ENCODE measurements at places on chromosomes 3 and 15.

DNA sequence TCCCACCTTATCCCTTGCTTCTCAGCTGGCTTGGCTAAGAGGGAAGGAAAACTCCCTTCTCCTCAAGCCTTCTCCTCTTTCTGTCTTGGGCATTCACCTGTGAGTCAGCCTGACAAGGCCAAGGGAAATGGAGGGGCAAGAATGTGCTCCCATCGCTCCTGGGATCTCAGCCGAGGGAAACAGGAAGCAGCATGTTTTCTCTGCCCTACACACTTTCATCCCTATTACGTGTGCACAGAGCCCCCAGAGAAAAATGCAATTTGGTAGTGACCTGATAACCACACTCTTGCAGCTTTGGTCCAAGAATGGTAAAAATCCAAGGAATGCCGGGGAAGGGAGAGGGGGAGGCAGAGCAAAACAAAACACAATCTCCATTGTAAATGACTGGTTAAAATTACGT lies 32.9 kb upstream of the MTMR10 start:
- no peak for DNase-seq

- no peak for DNase-seq
Observed at GRCh38 chr3:123093696-123094095, 26.9 kb downstream of the PDIA5 start.

DNA sequence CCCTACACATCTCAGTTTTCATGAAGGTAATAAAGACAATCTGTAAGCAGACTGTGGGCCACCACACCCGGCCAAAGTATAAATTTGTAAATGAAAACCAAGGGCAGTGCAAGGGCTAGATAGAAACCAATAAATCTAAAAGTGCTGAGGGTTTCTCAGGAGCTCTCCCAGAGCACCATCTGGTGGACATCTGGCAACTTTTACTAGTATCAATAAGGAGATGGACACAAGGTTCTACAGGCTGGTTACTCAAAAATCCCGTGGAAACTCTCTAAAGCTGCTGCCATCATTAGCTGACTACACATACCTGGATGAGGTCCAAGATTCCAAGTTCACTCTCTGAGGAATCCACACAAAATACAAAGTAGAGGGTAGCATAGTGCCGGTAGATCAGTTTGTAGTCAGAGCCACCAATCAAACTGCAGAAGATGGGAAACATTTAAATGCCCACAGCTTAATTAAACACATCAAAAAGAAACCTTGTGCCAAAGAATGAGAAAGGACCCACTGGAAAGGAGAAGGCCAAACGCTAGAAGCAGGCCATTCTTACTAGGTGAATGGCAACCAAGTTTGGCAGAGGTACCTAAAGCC lies 5.5 kb downstream of the AP3S2 start:
- peak; percentile 3 for DNase-seq

DNA sequence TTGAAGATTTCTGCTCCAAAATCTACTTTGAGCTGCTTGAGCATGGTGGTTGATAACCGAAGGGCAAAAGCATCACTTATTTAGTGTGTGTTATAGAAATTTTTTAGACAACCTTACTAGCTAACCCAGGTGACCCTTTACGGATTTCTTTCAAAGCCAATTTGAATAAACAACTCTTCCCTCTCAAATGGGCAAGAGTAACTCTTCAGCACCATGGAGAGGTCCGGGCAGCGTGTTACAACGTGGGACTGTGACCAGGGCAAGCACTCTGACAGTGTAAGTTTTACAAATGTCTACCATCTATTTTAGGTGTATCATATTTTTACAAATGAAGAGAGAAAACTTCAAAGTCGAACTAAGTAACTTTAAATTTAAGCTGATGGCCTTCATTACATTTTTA lies 471.8 kb downstream of the MFSD1 start:
- DNase-seq, result no peak

- no peak for DNase-seq
Observed at GRCh38 chr3:187997490-187997889, 156.5 kb upstream of the LPP start.

DNA sequence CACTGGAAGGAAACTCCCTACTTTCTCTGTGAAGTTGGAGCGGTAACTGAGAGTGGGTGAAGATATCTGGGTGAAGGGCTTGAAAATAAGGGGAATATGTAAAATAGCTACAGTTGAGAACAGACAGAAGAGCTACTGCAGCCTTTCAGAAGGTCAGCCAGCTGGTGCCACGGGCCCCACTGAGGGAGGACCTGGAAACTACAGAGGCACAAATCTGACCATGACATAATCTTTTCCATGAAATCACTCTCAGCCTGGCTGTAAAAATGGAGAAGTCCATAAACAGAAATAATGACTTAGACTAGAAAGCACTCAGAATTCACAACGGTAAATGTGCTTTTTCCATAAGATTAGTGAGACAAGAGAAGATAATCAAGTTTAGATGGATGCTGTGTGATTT lies 46.4 kb downstream of the ST3GAL6 start:
- no peak for DNase-seq

DNA sequence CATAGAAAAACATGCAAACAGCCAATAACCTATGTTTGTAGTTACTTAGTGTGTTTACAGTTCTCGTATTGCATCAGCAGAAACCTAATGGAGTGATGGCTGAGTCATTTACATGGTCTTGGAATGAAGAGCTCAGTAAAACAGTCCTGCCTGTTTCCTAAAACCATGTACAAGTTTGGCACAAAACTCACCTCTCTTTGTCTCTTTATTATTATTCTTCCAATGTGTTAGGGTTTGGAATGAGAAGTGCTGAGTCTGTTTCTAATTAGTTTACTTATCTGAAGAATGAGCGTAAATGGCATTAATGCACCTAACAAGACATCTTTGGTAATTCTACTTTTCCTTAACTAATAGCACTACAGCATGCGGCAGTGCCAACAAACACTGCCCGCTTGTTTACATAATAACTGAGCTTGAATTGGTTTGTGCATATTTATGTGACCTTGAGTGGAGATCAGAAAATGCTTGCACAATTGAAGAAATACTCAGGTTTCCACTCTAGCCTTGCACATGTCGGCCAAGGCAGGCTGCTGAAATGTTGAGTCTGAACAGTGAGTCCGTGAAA lies 385.4 kb upstream of the SEMA6D start:
- DNase-seq, result peak; percentile 44

DNA sequence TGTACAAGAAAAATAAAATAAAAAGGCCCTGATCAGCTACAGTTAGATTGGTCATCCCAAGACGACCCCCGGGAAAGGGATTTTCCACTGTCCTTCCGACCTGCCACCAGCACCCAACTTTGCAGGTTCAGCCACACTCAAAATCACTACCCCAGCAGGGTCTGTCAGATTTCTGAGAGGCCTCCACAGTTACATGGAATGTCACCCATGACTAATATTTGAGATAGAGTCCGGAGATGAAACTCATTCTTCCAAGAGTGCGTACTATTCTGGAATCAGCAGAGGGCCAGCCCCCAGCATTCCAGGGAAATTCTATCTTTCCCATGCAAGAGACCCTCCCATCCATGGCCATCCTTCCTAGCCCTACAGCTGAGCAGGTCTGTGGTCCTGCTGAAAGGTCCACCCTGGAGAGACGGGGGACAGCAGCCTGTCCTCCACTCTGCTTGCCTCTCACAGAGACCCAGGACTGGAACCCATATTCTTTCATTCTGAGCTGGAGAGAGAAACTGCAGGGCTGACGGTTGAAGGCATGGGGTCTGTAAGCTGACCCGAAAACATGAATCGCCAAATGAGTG lies 5.8 kb downstream of the LIPC start:
- DNase-seq, result no peak

All from NCI-H69 (cell line).